Left lung (tissue), 14 donors: ENCODE measurements at places on chromosomes 7 and 10. TPM values are rescaled to one million over a fixed set of nuclear protein-coding genes. Genes with fewer than 3 reads are reported as not detected.
A peak's percentile ranks its signal among the peaks of the same experiment; 100 is the strongest.

GRCh38 chr7:44367475-44368043 is 42.2 kb upstream of the CAMK2B start:
- no peaks in the 10 kb centered on the region for H3K4me1 ChIP-seq
- no peak overlapping the region for H3K27ac ChIP-seq
- no peak for DNase-seq
- H3K27me3 ChIP-seq, result no peaks in the 10 kb centered on the region

The C7orf57 gene
- total RNA-seq, result not detected

DNA sequence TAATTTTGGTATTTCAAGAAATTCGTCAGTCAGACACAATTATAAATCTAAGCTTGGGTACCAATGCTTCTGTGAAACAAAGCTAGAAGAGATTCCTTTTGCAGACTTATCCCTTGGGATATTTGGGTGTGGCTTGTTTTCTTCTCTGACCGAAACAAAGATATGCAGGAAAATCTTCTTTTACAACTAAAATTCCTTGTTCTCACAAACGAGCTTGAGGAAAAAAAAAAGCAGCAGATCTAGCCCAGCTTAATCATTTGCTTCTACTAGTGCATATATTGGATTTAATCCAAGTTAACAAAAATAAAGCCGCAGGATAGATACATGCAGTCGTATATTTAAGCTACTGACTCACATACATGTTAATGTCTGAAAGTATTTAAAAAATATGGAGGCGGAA is 104.2 kb downstream of the PRTFDC1 start:
- no peaks in the 10 kb centered on the region for H3K36me3 ChIP-seq
- no peak overlapping the region for H3K27ac ChIP-seq
- no peaks in the 10 kb centered on the region for H3K27me3 ChIP-seq
- H3K4me1 ChIP-seq, result no peaks in the 10 kb centered on the region
- DNase-seq, result no peak

GRCh38 chr10:102781090-102781920 is 37.6 kb downstream of the WBP1L start:
- H3K27me3 ChIP-seq, result no peaks in the 10 kb centered on the region
- H3K36me3 ChIP-seq, result no peaks in the 10 kb centered on the region
- H3K27ac ChIP-seq, result peak overlapping the region; percentile 77
- H3K4me1 ChIP-seq, result peaks cover 68% of the 10 kb centered on the region
- no peak for DNase-seq

DNA sequence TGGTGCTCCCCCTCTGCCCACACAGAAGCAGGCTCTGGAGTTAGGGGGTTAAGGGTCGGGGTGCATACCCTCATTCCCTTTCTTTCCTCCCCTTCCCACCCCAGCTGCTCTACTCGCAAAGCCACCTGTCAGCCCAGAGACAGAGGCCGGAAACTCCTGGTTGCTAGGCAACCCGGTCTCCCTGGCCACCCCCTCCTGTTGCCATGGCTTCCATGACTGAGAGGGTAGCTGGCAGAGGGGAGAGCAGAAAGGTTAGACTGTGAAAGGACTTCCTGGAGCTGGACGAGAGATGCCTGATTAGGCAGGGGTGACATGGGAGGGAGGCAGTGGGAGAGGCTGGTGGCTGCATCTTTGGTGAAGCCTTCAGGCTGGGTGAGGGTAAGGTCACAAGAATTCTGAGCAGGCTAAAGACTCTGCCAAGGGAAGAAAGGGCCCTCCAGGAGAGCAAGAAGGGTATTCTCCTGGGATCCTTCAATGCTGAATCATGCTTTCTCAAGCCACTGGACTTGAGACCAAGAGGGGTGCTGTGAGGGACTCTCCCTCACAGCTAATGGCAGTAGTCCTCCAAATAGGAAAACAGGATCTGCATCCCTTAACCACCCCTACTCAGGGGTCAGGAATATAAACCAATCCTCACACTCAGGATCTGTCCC is 5.4 kb downstream of the PSD start:
- no peak overlapping the region for H3K27ac ChIP-seq
- no peaks in the 10 kb centered on the region for H3K4me1 ChIP-seq
- DNase-seq, result no peak
- no peaks in the 10 kb centered on the region for H3K36me3 ChIP-seq

- H3K36me3 ChIP-seq, result no peaks in the 10 kb centered on the region
- H3K4me3 ChIP-seq, result no peak overlapping the region
- no peak for DNase-seq
- H3K27me3 ChIP-seq, result no peaks in the 10 kb centered on the region
- no peak overlapping the region for H3K27ac ChIP-seq
Observed at GRCh38 chr7:55242613-55243012, 122.5 kb upstream of the LANCL2 start.

DNA sequence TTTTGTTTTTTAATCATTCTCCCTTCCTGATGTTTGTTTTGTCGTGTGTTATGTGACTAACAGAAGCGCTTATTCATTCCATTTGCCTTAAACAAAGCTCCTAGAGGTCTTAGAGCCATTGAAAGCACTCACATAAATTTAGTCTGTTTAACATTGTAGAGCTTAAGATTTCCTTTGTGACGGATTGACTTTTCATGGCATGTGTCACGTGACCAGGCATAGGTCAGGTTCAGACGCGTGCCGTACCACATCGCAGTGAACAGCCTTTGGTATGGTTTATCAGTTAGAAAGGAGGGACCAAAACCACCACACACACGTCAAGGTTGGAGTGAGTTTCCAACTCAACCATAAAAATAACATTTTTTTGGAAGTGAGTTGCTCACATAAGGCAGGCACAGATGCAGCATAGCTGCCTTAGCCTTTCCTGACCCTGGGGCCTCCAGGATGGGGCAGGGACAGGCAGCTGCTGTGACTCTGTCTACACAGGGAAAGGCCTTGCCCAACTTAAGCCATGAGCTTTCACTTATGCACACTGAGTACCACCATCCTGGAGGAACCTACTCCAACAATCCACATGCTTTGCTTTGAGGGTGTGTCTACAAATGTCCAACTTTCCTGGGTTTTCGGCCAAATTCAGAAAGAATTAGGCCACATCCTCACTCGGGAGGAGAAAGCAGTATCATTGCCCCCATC is 55.5 kb downstream of the WDFY4 start:
- no peaks in the 10 kb centered on the region for H3K36me3 ChIP-seq
- H3K27ac ChIP-seq, result no peak overlapping the region
- no peaks in the 10 kb centered on the region for H3K27me3 ChIP-seq
- H3K4me3 ChIP-seq, result no peak overlapping the region

The NOD1 gene
- 22.6 TPM for total RNA-seq

GRCh38 chr10:110549211-110549610 is 18.3 kb upstream of the SMC3 start:
- no peak for DNase-seq
- no peak overlapping the region for H3K4me3 ChIP-seq
- no peak overlapping the region for H3K27ac ChIP-seq
- no peaks in the 10 kb centered on the region for H3K36me3 ChIP-seq
- H3K4me1 ChIP-seq, result peaks cover 21% of the 10 kb centered on the region
- peaks cover 5% of the 10 kb centered on the region for H3K27me3 ChIP-seq

The IDI2 gene
- total RNA-seq, result not detected

The SEMA3C gene
- total RNA-seq, result 58.0 TPM

The C10orf95 gene
- 5.6 TPM for total RNA-seq

GRCh38 chr7:132300599-132301277 is 275.5 kb downstream of the PLXNA4 start:
- H3K4me3 ChIP-seq, result no peak overlapping the region
- H3K27me3 ChIP-seq, result no peaks in the 10 kb centered on the region
- no peaks in the 10 kb centered on the region for H3K36me3 ChIP-seq
- no peaks in the 10 kb centered on the region for H3K4me1 ChIP-seq
- no peak for DNase-seq
- no peak overlapping the region for H3K27ac ChIP-seq

DNA sequence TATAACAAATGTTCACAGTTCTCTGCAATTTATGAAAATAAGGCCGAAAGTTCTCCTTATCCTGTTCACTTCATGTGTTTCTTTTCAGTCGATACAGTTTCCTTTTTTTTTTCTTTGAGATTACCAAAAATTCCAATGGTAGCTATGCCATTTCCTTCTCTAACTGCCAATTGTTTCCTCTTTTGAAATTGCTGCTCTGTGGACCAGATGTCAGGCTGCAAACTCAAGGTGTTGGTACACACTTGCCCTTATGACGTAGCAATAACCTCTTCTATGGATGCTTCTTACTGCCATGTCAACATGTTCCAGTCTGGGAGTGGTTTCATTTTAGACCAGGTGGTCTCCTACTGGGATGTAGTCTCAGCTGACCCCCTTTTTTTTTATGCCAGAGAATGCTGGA is 52.9 kb downstream of the CASD1 start:
- no peak for DNase-seq
- no peak overlapping the region for H3K4me3 ChIP-seq
- no peaks in the 10 kb centered on the region for H3K36me3 ChIP-seq
- no peaks in the 10 kb centered on the region for H3K27me3 ChIP-seq
- no peaks in the 10 kb centered on the region for H3K4me1 ChIP-seq

DNA sequence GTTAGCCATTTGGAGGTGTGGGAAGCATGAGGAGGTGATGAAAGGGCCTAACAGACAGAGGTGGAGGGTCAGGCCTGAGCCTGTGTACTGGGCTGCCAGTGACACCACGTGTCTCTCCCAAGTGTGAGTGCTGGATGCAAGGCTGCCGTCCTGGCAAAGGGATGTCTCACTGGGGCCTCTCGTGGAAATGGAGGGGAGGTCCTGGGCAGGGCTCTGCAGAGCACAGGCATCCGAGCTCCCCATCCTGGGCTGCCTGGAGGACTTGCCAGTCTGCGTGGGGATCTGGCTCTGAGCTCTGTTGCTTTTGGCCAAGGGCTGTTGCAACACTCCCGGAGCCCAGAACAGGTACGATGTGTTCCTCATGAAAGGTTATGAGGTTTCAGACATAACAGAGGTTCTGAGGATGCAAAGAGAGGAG is 77.3 kb downstream of the GRK5 start:
- no peak overlapping the region for H3K4me3 ChIP-seq
- no peaks in the 10 kb centered on the region for H3K27me3 ChIP-seq
- no peak for DNase-seq
- peaks cover 25% of the 10 kb centered on the region for H3K4me1 ChIP-seq
- H3K36me3 ChIP-seq, result no peaks in the 10 kb centered on the region

The HOXA3 gene
- 5.7 TPM for total RNA-seq

- H3K4me3 ChIP-seq, result no peak overlapping the region
- H3K27ac ChIP-seq, result peak overlapping the region; percentile 42
- H3K27me3 ChIP-seq, result no peaks in the 10 kb centered on the region
- H3K36me3 ChIP-seq, result no peaks in the 10 kb centered on the region
- no peak for DNase-seq
- peaks cover 21% of the 10 kb centered on the region for H3K4me1 ChIP-seq
Observed at GRCh38 chr10:69465457-69466157, 14.3 kb downstream of the TSPAN15 start.

DNA sequence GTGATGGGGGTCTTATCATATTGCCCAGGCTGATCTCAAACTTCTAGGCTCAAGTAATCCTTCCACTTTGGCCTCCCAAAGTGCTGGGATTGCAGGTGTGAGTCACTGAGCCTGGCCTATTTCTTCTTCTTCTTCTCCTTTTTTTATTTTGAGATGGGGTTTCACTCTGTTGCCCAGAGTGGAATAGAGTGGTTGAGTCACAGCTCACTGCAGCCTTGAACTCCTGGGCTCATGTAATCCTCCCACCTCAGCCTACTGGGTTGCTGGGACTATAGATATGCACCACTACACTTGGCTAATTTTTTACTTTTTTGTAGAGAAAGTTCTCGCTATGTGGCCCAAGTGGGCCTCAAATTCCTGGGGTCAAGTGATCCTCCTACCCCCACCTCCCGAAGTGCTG is 124.3 kb downstream of the SKIDA1 start:
- no peak overlapping the region for H3K27ac ChIP-seq
- no peak for DNase-seq
- H3K4me3 ChIP-seq, result no peak overlapping the region

- no peak for DNase-seq
- no peak overlapping the region for H3K4me3 ChIP-seq
- H3K27ac ChIP-seq, result no peak overlapping the region
- no peaks in the 10 kb centered on the region for H3K27me3 ChIP-seq
Observed at GRCh38 chr7:81407094-81407493, 362.8 kb downstream of the HGF start.

DNA sequence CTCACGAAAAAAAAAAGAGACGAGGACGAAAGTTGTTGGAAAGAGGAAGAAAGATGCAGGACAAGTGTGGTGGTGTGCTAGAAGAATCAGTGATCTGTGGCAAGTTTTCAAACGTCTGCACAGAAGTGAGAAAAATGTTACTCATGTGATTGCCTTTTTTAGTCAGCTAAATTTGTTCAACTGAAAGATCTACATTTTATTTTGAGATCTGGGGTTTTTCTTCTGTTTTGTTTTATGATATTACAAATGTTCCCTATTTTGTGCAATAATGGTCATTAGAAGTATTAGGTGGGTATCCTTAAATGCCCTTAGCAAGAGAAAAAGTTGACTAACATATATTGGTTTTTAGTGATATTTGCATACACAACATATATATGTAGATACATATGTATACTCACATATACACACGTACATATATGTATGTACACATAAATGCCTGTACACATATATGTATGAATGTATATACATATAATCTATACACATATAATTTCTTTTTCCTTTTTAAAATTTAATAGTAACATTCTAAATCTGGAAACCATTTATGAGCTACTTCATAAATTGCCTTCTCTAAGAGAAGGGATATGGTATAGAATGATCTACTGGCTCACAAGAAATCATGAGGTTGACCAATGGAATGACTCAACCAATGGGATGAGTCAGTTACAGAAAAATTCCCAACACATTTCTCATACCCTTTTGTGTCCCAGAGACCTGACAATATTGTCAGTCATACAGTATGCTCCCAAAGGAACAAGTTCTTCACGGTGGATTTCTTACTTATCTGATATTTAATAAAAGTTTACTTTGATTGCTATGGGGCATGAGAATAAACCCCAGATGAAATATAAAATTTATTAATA is 38.4 kb downstream of the SLC39A12 start:
- no peaks in the 10 kb centered on the region for H3K4me1 ChIP-seq
- no peaks in the 10 kb centered on the region for H3K36me3 ChIP-seq
- H3K27me3 ChIP-seq, result no peaks in the 10 kb centered on the region
- DNase-seq, result no peak

- no peak overlapping the region for H3K4me3 ChIP-seq
- no peaks in the 10 kb centered on the region for H3K27me3 ChIP-seq
- no peaks in the 10 kb centered on the region for H3K4me1 ChIP-seq
- no peaks in the 10 kb centered on the region for H3K36me3 ChIP-seq
Observed at GRCh38 chr7:158366346-158366745, 221.3 kb downstream of the PTPRN2 start.
